ENCODE measurements at places on chromosomes 6 and 20.
A peak's percentile ranks its signal among the peaks of the same experiment; 100 is the strongest.

GRCh38 chr20:52340036-52340634 lies 148.6 kb upstream of the ZFP64 start:
- no peak for DNase-seq

- no peak for DNase-seq
These were observed 43.2 kb downstream of the PACRG start for GRCh38 chr6:162770955-162771354.

DNA sequence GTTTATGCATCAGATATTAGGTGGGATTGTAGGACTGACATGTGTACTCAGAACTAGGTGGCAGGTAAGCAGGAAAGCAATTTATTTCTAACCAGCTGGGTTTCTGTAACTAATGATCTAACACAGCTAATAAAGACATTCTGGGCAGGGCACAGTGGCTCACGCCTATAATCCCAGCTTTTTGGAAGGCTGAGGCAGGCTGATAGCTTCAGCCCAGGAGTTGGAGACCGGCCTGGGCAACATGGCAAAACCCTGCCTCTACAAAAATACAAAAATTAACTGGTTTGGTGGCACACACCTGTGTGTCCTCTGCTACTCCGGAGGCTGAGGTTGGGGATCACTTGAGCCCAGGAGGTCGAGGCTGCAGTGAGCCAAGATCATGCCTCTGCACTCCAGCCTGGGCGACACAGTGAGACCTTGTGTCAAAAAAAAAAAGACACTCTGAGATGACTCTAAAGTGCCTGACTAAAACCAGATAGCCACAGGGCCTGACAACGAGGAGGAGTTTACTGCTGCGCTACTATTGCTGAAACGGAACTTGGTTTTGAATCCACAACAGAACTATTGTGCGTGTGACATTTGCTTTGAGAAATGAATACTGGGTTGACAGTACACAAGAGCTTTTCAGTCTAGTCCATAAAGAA lies 29.2 kb upstream of the CEP85L start:
- no peak for DNase-seq

GRCh38 chr6:44058617-44059358 lies 68.5 kb downstream of the MRPL14 start:
- no peak for DNase-seq

DNA sequence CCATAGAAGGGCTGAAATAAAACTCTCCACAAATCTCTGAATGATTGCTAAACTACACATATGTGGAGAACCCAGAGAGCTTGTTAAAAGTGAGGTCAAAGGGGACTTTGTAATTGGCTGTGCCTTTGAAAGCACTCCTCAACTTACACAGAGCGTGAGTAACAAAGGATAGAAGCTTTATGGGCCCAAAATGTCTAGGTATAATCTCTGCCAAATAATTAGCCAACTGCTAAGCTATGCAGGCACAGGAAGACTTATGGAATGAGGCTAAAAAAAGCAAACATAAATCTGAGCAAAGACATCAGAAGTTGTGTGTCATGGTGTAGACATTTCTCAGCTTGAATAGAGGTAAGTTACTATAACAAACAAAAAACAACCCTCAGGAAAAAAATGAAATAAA lies 23.3 kb upstream of the UST start:
- DNase-seq: no peak

GRCh38 chr20:49748525-49748838 lies 34.8 kb upstream of the B4GALT5 start:
- DNase-seq: no peak

DNA sequence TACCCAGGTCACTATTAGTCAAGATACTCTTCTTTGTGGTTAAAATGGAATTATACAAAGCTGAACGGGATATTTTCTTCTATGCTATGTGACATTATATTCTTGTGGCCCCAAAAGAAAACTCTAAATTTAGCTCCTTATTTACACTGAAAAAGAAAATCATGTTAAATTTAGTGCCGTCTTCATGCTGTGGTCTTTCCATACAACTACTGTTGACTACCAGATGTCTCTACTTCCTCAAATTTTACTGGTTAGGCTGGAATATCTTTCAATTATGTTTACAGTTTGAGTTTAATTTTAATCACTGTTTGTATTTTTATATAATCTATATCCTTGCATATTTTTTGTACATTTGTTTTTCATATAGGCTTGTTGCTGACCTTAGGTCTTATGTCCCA lies 95.6 kb upstream of the FOXO3 start:
- no peak for DNase-seq

GRCh38 chr20:38066969-38067716 lies 33.6 kb downstream of the RPRD1B start:
- no peak for DNase-seq

GRCh38 chr6:37640786-37641395 lies 56.8 kb downstream of the MDGA1 start:
- no peak for DNase-seq

DNA sequence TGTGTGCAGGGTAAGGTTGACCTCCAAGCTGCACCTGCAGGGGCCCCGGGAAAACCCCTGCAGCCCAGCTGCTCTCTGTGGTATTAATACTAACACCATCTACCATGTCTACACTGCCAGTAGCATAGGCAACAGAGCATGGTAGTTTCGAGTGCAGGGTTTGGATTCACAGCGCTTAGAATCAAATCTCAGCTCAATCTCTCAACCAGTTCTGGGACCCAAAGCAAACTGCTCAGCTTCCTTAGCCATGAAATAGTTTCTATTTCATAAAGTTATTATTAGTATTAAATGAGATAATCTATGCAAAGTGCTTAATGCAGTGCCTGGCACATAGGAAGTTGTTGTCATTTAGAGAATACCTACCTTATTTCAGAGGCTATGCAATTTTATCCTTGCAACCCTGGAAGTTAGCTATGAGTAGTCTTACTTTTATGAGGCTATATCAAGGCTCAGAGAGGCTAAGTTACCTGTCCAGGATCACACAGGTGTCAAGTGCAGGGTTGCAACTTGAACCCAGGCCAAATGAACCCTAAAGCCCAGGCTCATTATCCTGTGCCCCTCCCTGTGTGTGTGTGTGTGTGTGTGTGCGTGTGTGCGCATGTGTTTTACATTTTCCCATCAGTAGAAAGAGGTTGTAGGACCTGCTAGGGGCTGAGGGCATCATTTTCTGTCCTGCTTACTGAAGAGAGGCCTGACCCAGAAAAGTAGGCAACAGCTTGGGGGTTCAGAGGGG lies 27.6 kb upstream of the MRPS18A start:
- DNase-seq: no peak

DNA sequence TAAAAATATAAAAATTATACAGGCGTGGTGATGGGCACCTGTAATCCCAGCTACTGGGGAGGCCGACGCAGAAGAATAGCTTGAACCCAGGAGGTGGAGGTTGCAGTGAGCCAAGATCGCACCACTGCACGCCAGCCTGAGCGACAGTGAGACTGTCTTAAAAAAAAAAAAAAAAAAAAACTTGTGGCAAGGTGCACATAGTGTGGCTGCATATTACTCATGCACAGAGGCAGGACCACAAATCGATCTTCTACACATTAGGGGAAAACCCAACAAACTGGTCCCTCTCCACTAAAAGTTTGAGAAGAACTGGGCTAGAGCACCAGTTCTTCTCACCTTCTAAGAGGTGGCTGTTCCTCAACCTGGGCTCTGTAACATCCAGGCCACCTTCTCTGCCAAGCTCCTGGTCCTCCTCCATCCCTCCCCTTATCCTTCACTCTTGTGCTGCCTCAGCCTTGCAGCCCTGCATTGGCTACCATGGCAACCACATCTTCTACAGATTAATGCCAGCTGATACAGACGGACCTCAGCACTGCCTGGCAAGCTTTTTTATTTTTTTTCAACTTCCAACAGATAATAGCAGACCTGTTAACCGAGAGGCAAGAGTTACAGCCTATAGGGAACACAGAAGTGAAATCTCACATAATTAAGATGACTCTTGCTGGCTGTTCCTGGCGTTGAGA lies 88.0 kb downstream of the ATP9A start:
- no peak for DNase-seq

GRCh38 chr6:109039795-109040194 lies 54.9 kb downstream of the SESN1 start:
- no peak for DNase-seq

GRCh38 chr20:1998193-1998520 lies 4.3 kb upstream of the PDYN start:
- no peak for DNase-seq

DNA sequence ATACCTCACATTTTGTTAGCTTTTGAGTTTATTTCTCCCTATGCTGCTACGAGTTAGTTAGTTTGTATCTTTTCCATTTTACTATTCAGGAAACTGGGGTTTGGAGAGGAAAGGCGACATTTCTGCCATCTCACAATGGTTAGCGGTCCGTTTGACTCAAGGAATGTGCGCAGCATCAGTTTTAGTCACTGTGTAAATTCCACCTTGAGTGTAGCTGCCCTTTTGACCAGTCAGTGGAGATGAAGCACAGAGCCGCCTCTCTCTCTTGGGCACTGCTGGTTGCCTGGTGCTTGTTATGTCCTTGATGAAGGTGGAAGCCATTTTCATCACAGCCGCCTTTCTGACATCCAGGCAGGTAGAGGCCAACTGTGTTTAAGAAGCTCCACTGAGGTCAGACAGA lies 185.5 kb downstream of the SCP2D1 start:
- no peak for DNase-seq

- DNase-seq: no peak
These were observed 21.9 kb upstream of the RREB1 start for GRCh38 chr6:7085911-7086310.

DNA sequence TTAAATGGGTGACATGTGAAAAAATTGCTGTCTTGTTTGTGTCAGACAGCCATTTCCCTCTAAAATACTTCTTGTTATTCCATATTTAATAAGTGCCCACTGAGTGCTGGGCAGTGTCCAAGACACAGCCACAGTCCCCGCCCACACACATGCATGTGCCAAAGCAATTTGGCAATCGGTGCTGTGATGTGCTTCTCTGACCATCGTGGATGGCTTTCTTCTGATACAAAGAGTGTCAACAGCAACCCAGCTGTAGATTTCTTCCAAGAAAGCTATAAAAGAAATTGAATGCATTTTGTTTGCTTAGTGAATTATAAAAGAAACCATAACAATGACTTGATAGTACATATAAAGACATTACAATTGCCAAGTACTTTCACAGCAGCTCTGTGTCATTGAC lies 140.5 kb upstream of the ATXN1 start:
- no peak for DNase-seq

- no peak for DNase-seq
These were observed 34.8 kb upstream of the FILIP1 start for GRCh38 chr6:75528423-75528822.

DNA sequence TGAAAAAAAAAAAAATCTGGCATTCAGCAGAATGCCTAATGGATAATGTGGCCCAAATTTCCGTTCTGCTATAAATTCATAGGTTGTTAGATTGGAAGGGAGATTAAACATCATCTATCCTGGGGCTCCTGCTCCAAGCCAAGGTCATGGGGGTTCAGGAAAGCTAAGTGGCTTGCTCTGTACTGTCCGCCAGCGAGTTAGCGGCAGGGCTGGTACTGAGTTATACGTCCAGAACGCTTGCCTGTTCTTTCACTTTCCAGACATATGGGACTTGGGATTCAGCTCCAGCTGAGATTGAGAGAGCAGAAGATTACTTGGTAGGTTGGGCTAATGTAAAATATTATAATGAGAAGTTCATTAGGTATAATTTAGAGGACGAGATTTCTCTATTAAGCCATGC lies 858 bp downstream of the RWDD1 start:
- no peak for DNase-seq

DNA sequence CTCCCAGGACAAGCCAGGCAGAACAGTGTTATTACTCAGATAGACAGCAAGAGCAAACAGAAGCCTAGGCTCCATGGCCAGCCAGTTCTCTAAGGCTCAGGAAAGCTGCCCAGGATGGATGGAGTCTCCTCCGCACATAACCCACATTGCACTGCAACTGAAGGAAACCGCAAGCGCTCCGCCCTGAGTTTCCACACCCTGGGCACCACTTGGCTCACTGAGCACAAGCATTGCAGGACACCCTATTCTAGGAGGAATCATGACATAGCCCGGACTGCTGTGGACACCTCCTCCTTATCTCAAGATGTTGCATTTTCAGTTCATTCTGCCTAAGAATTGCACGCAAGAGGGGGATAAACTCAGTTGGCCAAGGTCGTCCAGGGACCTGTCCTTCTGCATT lies 42.9 kb downstream of the LINC00237 start:
- no peak for DNase-seq

GRCh38 chr20:34452281-34452982 lies 63.8 kb upstream of the DYNLRB1 start:
- no peak for DNase-seq

GRCh38 chr6:161901740-161902426 lies 628.0 kb upstream of the AGPAT4 start:
- DNase-seq: no peak

DNA sequence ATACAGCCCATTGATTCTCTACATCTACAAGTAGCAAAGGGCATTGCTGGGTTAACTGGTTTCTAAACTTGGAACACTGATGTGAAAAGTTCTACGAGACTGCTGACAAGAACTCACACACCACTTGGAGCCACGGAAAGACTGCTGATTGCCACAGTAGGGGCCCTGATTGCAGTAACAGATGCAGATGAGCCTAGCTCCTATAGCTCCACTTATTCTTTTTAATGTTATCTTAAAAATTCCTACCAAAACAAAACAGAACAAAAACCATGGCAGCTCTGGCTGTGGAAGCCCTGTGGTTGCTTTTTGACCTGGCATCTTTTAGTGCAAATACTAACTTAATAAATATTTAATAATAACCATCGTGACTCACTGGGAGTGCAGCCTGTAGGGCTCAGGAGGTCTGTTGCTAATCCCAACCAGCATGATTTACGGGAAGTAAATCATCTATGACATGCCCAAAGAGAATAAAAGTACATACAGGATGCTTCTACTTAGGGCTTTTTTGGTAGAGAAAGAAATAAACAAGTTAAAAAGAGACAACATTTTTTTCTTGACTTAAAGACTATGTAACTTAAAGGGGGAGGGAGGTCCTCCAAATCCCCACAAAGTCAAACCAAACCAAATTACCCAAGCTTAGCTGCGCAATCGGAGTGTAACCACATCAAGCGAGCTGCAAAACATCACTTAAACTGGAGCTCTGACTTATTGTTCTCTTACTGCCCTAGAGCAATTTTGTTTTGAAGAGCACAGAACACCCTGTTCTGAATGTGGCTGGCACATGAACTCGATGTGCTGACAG lies 87.2 kb downstream of the FKBP5 start:
- DNase-seq: peak; percentile 12

DNA sequence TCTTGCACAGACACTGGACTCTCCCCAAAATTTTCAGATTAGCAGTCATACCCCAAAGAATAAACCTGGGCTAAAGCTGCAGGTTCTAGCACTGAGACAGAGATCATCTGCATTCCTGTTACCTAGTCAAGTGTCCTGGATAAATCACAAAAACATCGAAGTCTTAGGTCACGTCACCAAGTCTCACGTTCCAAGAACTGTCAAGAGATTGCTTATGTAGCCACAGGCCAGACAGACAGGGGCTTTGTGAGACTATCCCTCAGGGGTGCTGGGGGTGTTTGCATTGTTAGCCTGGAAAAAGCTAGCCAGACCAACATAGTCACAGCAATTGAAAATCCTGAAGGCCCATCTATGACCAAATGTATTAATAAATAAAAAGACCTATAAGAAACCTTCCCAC lies 243.1 kb upstream of the PREP start:
- DNase-seq: no peak

- DNase-seq: no peak
These were observed 6.4 kb upstream of the EXOC2 start for GRCh38 chr6:699319-699718.
